ENCODE measurements at places on chromosomes 4 and X. TPM values are rescaled to one million over a fixed set of nuclear protein-coding genes. Genes with fewer than 3 reads are reported as not detected.
A peak's percentile ranks its signal among the peaks of the same experiment; 100 is the strongest.

DNA sequence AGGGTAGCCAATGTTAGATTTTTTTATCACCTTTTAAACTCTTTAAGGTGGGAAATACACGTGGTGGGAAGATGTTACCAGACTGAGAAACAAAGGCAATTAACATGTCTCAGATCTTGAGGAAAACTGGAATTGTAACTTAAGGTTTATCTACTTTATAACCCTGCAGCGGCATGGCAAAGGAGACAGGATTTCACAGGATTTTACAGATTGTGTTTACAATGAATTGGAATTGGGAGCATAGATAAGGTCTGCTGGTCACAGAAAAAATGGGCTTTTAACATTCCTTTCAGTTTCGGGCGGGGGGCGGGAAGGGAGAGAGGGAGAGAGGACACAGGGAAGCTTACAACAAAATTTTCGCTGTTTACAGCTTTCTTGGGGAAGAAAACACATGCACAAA is 467.5 kb upstream of the CT83 start:
- no peak for DNase-seq

DNA sequence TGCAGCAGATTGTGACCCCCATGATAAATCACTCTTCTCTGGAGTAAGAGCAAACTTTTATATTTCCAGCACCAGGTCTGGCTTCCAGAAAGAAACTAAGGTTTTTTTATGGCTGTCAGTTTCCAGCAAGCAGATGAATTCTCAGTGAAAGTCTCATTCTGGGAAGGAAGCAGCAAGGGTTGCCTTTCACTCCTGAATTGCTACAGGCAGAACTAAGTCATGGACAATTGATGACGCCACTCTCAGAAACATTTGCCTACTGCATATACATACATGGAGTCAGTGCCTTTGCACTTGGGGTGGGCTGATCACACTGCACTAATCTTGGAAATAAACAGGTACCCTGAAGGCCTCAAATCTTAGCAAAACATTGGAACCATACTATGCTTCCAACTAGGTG is 80.0 kb downstream of the IL21 start:
- no peak for DNase-seq

DNA sequence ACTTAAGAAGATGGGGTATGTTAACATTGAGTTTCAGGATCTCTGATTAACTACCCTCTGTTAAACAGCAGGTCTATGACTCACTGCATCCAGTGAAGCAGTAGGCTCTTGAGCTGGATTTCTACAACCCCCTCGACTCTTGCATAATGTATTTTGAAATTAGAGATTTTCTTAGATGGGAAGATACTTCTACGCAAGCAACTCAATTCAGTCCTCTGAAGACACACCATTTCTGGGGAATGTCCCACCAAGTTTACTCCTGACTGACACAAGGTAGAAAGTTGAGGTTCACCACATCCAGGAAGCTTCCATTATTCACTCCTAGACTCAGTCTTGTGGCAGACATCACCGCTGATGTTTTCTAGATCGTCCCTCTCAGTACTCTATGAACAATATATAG is 12.9 kb downstream of the PALLD start:
- DNase-seq = no peak

DNA sequence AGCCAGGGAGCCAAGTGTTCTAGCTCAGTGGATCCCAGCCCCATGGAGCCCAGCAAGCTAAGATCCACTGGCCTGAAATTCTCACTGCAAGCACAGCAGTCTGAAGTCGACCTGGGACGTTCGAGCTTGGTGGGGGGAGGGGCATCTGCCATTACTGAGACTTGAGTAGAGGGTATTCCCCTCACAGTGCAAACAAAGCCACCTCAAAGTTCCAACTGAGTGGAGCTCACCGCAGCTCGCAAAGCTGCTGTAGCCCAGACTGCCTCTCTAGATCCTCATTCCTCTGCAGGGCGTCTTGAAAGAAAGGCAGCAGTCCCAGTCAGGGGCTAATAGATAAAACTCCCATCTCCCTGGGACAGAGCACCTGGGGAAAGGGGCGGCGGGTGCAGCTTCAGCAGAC is 226.3 kb downstream of the ZIC3 start:
- no peak for DNase-seq

TLL1 gene
- 0.20 TPM for total RNA-seq

DNA sequence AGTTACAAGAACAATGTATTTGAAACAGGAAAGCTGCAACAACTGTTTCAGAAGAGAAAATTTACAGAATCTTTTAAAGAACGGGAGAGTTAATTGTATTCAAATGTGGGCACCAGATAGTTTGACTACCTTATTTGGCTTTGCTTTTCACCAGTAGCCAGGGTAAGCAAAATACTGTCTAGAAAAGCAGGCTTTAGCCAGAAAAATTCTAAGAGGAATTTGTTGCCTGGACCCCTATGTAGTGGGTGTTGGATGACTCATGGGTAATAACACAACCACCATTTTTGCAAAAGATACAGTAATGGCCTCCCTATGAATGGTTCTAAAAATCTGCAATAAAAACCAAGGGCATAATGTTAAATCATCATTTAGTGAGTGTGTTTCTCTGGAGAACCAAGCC is 233.4 kb upstream of the ANXA3 start:
- DNase-seq = no peak

GRCh38 chr4:145776208-145776607 is 96.3 kb downstream of the C4orf51 start:
- DNase-seq = no peak

SUV39H1 gene
- total RNA-seq = 9.5 TPM

DNA sequence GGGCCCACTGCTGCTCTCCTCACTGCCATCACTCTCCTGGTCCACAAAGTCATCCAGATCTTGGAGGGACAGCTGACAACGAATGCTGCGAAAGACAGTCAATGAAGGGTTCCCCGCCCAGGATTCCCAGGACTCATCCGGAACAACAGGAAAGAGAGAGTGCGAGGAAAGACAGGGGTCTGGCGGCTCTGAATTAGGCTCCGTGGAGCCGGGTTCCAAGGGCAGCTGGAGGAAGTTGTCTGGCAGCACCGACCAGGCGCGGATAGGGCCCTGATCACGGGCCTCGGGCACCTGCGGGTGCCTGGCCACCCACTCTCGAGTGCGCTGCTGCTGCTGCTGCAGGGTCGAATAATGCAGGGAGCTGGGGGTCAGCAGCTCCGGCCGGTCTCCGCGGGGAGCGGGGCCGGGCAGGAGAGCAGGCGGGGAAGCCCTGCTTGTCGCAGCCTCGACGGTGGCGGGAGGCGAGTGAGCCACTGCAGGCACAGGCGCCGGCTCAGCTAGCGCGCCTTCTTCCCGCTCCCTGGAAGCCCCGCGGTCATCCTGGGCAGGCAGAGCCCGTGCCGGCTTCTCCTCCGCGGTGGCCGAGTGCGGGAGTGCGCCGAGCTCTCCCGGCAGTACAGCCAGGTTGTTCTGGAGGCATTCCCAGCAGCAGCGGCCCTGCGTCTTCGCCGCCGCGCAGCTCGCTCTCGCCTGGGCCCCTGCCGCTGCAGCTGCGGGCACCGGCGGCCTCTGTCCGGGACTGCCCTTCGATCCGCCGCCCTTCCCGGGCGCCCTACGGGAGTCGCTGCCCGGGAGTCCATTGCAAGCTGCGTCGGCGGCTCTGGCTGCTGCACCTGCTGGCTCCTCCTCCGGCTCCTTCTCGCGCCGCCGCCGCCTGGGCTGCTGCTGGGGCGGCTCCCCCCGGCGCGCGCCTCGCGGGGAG is 1.1 kb downstream of the SOWAHB start:
- DNase-seq = peak; percentile 1

SLC25A6 gene
- total RNA-seq = 553 TPM

DNA sequence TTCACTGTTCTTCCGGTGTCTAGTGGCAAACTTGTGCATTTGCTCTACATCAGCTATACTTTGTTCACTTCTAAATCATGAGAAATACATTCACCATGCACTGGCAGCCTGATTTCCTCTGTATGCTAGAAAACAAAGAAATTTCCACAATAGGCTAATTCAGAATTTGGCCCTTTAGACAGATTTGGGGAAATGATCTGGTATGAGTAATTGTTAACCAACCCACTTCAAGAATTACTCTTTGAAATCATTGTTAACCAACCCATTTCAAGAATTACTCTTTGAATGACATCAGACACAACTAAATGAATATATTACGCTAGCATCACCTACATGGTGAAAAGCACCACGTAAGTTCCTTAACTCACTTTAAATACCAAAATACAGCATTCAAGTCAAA is 14.6 kb downstream of the APBB2 start:
- DNase-seq = no peak

- DNase-seq = no peak
Observed at GRCh38 chr4:183718876-183719275, 59.8 kb downstream of the TRAPPC11 start.

GRCh38 chrX:39438603-39439602 is 637.6 kb downstream of the MID1IP1 start:
- DNase-seq = no peak

DNA sequence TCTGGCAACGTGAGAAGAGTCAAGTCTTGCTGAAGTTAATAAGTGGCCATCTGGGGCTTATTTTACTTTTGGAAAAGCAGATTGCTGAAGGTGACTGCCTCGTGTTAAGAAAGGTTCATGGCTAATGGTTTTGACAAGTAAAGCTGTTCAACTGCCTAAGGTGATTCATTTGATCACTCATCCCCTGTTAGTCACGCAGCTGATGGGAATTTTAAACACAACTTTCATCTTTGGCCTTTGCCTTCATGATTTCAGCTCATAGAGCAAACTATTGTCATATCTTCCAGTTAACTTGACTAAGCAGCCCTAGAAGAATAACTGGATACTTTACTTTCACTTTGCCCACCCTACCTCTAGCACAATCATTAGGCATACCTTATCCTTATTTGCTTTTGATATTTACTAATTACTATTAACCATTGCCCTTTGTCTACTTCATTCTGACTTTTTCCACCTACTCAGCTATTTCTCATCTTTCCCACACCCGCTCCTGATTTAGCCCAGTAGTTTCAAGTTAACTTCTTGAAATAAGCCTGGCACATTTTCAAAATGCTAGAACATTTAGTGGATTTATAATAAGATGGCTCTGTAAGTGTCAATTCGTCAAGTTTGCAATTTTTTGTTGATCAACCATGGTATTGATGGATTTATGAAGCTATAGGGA is 170.6 kb upstream of the S100G start:
- no peak for DNase-seq

- DNase-seq = no peak
Observed at GRCh38 chr4:10530137-10530786, 73.0 kb upstream of the ZNF518B start.

DNA sequence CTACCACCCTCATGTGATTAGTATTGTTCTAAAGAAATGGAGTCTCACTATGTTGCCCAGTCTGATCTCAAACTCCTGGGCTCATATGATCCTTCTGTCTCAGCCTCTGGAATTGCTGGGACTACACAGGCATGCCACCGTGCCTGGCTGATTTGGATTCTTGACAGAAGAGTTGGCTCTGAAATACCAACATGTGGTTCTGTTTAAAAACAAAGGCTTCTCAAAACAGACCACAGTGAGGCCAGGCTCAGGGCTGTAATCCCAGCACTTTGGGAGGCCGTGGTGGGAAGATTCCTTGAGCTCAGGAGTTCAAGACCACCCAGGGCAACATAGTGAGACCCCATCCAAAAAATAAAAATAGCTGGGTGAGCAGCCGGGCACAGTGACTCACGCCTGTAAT is 126.7 kb downstream of the DHRSX start:
- DNase-seq = no peak

DNA sequence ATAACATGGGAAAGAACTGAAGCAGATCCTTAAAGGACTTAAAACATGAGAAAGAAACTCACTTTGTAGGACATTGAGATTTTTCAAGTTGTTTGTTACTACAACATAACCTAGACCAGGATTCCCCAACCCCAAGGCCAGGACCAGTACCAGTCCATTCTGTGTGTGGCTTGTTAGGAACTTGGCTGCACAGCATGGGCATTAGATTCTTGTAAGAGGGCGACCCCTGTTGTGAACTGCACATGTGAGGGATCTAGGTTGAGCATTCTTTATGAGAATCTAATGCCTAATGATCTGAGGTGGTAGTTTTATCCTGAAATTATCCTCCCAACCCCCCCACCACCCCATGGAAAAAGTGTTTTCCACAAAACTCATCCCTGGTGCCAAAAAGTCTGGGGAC is 566.1 kb downstream of the KCTD8 start:
- DNase-seq = no peak

GRCh38 chr4:102584091-102584490 is 82.9 kb downstream of the NFKB1 start:
- DNase-seq = no peak

P2RY4 gene
- not detected for total RNA-seq

- DNase-seq = no peak
Observed at GRCh38 chrX:150688911-150689451, 4.2 kb upstream of the MTMR1 start.

- no peak for DNase-seq
Observed at GRCh38 chrX:150680974-150681373, 12.2 kb upstream of the MTMR1 start.

DNA sequence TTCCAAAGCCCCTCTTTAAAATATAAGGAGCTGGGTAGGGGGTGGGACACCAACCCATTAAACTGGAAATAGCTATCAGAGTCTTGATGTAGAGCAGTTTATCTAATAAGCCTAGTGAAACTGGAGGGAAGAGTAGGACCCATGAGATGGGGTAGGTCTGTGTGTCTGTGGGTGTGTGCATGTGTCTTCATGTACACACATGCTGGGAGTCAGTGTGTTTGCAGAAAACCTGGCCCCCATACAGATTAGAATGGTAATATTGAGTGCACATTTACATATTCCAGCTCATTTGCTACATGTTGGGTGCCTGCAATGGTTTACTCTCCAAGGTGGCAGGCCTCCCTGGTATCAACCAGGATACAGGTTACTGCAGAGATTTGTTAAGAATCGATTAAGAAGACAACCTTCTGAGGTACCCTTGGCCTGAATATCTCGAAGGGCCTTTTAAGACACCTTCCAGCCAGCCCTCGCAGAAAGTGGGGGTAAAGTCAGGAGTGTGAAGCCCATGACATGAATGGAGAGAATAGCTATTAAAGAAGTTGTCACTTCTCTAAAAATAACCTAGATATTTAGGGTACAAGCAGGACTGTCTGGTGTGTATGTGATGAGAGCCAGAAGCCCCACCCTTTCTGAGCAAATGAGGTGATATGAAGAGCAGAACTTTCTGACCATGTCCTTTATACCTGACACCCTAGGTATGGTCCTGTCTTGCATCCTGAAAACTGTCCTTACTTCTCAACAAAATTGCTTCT is 75.7 kb upstream of the TEX13D start:
- DNase-seq = no peak

SRPX2 gene
- 39.8 TPM for total RNA-seq

- DNase-seq = peak; percentile 15
Observed at GRCh38 chr4:101211146-101211553, 136.2 kb downstream of the PPP3CA start.

GRIA2 gene
- total RNA-seq = not detected

DNA sequence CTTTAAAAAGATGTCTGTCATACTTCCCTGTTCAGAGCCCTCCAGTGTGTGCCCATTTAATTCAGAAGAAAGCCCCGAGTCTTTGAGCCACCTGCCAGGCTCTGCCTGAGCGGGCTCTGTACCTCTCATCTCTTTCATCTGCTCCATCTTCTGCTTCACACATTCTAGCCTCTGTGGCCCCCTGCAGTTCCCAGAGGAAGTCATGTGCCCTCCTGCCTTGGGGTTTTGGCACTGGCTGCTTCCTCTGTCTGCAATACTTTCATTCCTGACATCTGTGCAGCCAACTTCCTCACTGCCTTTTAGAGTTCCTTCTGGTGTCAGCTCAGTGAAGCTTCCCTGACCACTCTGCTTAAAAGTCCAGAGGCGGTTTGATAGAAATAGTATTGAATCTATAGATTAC is 6.2 kb upstream of the STK32B start:
- no peak for DNase-seq

NDNF gene
- 0.35 TPM for total RNA-seq

Data from NCI-H460 (cell line).